Activated naive CD4-positive, alpha-beta T cell treated with anti-CD3 and anti-CD28 coated beads, Interleukin-2, amount 50 U/mL, for 16 hours (primary cell): ENCODE measurements at places on chromosomes 7 and 10.

DNA sequence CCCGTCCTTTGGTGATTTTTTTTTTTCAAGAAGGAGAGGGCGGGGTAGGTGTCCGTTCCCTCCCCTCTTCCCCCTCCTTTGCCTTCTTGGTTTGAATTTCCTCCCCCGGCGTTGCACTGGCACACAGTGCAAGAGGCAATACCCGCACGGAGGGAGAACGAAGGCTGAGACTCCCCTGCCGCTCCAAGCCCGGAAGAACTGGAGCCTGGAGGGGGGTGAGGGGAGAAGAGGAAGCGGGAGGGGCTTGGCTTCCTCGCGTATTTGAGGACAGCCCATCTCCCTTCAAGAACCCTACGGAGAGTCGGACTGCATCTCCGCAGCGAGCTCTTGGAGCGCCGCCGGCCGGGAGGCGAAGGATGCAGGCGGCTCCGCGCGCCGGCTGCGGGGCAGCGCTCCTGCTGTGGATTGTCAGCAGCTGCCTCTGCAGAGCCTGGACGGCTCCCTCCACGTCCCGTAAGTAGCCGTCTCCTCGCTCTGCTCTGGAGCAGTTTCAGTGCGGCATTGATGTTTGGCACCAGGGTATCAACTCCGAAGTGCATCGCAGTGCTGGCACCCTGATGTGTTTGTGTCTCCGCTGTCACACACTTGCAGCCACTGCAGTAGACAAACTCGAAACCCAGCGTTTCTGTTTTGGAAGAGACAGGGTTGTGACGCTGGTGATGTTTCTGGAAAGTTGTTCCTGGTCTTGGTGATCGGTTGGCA lies at the start of gene CNTNAP2:
Gene CNTNAP2, plus strand, starts transcription at position 281 of the 702 bp plus-strand sequence. Its CDS starts 76 bp downstream, at position 357.
- peak; percentile 9 for DNase-seq

DNA sequence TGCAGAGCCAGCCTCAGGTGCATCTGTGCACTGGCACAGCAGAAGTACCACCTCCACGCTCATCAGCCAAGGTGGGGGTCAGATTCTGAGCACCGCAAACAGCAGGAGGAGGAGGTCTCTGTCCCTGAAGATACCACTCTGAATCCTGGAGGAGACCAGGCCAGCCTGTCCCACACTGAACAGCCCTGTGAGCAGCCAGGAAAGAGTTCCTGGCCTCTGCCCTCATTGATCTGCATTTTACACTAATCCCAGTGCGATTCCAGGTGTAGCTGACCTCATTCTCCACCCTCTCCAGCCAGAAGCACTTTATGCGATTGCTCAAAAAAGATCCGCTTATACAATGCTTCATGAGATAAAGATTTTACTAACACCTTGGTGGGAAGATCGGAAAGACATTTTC lies 99.1 kb upstream of the CACUL1 start:
- no peak for DNase-seq

- no peak for DNase-seq
These were observed 40.1 kb downstream of the ADRA2A start for GRCh38 chr10:111116762-111117445.

DNA sequence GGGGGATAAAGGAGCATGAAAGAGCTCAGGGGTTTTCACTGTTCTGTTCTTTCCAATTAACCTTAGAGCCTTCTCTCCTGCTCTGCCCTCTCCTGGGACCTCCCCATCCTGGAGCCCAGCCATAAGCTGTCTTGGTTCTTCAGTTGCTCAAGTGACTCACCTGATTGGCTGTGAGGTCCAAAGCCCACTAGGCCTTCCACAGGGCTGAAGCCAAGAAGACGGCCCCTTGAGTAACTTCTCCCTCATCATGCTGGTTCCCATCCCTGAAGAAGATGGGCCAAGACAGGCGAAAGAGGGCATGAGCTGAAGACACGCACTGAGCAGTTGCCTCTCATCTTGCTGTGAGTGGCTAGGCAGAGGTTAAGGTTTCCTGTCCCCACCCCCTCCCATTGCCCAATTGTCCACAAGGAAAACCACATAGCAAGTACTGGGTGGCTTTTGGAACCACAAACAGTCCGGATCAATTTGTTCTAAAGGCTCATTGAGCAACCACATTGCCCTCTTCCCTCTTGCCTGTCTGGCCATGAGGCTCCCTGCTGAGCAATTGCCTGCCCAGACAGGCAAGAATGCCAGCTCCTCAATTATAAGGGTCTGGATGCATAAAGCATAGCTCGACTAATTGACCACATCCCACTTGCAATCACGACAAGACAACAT lies 43.9 kb upstream of the GPAM start:
- no peak for DNase-seq

DNA sequence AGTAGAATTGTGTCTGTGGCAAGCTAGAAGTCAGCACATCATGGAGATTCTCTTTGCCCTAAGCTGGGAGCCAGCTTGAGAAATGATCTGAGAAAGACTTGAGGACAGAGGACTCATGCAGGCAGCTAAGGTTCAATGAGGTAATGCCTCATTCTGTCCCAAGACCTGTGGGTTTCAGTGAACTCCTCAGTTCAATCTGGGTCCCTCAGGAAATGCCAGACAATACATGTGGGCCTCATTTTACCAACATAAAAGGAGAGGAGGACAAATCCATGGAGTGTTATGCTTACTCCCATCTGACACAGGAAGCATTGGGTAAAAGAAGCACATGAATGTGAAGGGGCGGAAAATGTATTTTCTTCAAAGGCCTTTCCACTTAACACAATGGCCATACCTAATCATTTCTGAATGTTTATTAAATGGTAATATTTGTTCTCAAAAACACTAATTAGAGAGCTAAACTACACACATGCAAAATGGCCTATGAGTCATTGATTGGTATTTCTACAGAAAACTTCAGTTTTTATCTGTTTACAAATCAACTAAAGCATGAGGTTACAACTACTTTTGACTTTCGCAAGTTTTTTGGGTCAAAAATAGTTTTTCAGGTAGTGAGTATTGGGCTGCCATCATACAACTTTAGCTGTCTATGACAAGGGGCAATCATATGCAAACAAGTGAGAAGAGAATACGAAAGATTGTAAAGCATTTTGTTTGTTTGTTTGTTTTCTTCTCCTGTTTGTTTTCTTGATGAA lies 205.3 kb downstream of the CHRM2 start:
- DNase-seq: no peak

GRCh38 chr10:113515601-113516000 lies 37.3 kb upstream of the HABP2 start:
- DNase-seq: no peak

GRCh38 chr10:12041766-12042408 lies 722 bp downstream of the UPF2 start:
- DNase-seq: peak; percentile 20

DNA sequence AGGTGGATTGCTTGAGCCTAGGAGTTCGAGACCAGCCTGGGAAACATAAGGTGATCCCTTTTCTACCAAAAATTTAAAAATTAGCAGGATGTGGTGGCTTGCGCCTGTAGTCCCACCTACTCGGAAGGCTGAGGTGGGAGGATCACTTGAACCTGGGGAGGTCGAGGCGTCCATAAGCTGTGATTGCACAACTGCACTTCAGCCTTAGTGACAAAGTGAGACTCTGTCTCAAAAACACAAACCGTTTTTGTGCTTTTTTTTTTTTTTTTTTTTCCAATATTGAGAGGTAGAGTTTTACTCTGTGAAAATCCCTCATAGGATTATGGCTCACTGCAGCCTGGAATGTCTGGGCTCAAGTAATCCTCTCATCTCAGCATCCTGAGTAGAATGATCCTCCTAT lies 14.1 kb downstream of the CCAR1 start:
- DNase-seq: no peak

DNA sequence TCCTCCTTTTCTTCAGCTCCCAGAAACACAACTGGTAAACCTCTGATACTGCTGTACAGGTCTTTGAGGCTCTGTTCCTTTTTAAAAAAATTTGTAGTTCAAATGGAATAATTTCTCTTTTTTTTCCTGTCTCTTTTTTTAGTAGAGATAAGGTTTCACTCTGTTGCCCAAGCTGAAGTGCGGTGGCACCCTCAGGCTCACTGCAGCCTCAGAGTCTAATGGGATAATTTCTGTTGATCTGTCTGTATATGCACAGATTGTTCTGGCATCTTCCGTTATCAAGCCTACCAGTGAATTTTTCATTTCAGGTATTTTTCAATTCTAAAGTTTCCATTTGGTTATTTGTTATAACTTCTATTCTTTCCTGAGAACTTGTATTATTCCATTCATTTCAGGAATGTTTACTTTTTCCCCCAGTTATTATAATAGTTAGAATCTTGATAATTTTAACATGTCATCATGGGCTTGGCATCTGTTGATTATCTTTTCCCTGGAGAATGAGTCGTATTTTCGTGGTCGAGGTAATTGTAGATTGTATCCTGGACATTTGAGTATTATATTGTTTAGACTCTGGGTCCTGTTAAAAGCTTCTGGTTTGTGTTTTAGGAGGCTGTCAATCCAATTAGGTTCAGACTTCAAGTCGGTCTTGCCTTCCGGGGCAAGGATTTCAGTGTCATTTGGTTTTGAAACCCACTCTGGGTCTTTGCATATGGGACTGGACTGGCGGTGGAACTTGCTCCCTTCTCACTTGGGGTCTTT lies 24.5 kb downstream of the CRCP start:
- no peak for DNase-seq

GRCh38 chr10:13812804-13813203 lies 226.0 kb downstream of the PRPF18 start:
- no peak for DNase-seq
